Adipocyte (in vitro differentiated cells): ENCODE measurements at places on chromosomes 16 and 17.
A peak's percentile ranks its signal among the peaks of the same experiment; 100 is the strongest.

GRCh38 chr16:3787924-3788661 lies 70.8 kb upstream of the TRAP1 start:
- no peak for DNase-seq

DNA sequence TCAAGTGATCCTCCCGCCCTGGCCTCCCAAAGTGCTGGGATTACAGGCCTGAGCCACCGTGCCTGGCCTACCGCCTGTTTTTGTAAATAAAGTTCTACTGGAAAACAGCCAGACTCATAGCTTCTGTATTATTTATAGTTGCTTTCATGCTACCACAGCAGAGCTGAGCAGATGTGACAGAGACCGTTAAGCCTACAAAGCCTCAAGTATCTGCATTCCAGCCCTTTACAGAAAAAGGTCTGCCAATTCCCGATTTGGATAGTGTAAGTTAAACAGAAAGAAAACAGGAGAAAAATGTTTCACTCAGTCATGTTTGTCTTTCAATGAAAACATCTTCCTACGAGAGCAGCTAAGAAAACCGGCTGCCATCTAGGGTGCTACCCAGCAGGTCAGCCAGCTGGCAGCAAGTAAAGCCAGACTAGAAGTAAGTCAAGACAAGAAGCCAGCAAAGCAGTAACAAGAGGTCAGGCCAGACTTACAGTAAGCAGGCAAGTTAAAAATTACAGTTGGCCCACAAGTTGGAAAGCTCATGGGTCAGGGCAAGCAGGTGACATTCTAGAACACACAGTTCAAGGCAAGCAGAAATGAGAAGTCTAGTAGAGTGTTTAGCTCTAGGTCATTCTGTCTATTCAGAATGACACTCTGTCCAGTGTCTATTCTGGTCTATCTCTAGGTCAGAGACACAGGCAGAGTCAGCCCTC lies 17.7 kb downstream of the NCBP3 start:
- DNase-seq = peak; percentile 33

DNA sequence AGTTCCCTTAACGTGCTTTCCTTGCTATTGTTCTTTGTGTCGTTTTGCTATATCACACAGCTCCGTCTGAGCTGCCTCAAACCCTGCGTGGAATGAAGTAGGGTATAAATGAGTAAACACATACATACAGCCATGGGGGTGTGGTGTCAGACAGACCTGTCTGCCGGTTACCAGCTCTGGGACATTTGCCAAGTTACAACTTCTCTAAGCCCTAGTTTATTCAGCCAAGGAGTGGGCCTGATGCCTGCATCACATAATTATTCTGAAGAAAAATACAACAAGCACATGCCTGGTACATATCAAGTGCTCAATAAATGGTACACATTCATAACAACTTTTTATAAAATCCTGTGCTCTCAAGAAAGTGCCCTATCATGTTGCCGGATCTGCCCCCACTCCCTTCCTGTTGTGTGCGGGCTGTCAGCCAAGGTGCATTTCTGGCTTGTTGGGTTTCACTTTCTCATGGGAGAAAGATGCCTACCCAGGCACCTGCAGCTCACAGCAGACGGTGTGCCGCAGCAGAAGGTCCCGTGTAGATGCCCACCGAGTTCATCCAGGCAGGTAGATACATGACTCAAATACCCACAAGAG lies 30.5 kb downstream of the SMPD3 start:
- DNase-seq = no peak

GRCh38 chr16:19289811-19290485 lies 4.4 kb downstream of the CLEC19A start:
- DNase-seq = no peak

- peak; percentile 96 for DNase-seq
These were observed 203.3 kb downstream of the ZNF423 start for GRCh38 chr16:49652456-49653172.

DNA sequence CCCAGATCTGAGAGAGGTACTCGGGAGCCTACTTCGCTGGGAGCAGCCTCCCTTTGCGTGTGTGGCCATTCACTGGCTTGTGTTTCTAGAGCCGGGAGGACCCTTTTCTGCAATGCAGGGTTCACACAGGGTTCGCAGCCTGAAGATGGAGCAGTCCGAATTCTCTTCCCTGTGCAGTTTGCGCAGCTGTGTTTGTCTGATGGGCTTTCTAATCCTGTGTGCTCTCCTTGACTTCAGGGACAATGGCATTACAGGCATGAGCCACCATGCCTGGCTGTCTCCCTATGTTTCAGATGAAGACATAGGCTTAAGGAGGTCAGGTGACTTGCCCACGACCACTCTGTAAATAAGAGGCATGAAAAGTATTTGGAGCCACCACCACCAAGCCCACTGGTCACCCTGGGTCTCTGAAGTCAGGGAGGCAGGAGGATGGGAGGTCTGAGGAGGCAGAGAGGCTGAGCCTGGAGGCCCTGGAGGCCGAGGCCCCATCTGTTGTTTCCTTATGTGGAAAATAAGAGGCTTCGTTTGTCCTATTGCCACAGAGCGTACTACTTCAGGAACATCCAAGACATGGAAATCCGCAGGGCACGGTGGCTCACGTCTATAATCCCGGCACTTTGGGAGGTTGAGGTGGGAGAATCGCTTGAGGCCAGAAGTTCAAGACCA lies 5.0 kb upstream of the STH start:
- no peak for DNase-seq

DNA sequence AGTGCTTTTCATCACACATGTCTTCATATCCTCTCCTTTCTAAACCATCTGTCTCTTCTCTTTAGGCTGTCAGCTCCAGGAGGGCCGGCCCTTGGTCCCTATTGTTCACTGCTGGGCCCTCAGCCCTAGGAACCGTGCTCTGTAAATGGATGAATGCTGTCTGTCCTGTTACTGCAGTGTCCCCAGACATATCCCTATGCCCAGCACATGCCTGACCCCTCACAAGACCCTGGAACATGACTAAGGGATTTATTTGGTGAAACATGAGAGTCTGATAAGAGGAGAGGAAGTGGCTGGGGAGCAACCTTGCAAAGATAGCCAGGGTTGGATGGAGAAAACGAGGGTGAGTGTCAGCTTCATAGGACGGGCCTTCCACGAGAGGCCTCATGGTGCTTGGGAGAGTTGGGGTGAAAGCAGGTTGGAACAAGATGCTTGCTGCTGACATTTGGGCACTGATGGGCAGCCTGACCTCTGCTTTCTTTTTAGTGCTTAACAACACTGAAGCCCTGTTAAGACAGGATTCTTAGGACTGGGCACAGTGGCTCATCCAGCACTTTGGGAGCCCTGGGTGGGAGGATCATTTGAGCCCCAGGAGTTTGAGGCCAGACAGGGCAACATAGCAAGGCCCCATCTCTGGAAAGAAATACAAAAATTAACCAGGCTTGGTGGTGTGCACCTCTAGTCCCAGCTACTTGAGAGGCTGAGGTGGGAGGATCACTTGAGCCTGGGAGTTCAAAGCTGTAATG lies 39.0 kb downstream of the ABCC1 start:
- no peak for DNase-seq

GRCh38 chr16:21190599-21190998 lies 20.8 kb downstream of the ZP2 start:
- DNase-seq = peak; percentile 80

DNA sequence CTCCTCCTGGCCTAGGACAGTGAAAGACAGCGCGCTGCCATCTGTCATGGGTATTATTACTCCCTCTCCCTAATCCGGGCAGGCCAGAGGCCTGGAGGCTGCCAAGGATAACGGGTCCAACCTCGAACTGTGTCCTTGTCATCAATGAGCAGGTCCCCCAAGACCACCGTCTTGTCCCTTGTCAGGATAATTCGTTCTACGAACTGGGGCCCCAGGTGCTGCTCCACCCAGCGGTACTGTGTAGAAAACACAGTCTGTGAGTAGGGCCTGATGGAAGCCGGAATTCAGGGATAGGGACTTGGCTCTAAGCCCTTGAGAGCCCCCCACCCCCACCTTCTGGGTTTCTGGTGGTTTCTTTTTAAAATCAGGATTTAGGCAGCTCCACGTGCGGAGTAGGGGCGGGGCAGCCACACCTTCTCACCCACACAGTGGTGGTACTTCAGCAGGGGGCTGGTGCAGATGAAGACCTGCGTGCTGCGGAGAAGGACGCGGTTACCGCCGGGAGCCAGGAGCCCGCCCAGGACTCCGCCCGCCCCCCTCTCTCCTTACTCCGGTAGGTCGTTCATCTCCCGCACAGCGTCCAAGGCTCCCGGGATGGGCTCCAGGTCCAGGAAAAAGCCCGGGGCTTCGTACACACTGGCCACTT lies 787 bp downstream of the NT5C start:
- peak; percentile 72 for DNase-seq

DNA sequence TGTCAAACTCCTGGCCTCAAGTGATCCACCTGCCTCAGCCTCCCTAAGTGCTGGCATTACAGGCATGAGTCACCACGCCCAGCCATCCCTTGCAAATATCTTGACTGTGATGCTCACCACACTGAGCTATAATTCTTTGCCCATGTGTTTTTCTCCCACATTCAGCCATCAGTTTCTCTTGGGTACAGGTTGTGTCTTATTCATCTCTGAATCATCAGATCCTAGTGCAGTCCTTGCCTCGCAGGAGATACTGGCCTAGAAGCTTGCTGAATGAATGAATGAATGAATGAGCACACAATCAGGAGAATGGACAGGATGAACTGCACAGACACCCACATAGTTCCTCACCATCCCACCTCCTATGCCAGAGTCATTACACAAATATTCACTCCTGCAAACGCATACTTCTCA lies 24.4 kb upstream of the ETV4 start:
- DNase-seq = peak; percentile 28

GRCh38 chr16:64531401-64531800 lies 590.5 kb downstream of the CDH11 start:
- DNase-seq = no peak

GRCh38 chr16:65667011-65667578 lies 545.2 kb upstream of the CDH11 start:
- DNase-seq = peak; percentile 38

DNA sequence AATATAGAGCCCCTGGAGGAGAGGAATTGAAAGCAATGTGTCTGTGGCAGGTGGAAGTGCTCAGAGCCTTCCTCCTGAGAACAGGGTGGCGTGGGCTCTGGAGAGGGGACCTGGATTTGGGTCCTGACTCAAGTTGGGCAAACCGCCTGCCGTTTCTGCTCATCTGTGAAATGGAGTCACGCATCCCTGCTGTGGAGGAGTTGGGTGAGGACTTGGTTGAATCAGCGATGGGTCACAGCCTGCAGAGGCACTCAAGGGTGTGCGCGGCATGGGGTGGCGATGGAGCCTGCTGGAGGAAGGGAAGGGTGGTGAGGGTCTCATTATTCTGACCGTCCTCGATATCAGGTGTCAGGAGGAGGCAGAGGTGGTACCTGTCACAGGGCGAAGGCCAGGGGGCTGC lies 3.1 kb downstream of the ADAD2 start:
- DNase-seq = no peak

- DNase-seq = no peak
These were observed 21.6 kb upstream of the KPNB1 start for GRCh38 chr17:47628014-47628566.

DNA sequence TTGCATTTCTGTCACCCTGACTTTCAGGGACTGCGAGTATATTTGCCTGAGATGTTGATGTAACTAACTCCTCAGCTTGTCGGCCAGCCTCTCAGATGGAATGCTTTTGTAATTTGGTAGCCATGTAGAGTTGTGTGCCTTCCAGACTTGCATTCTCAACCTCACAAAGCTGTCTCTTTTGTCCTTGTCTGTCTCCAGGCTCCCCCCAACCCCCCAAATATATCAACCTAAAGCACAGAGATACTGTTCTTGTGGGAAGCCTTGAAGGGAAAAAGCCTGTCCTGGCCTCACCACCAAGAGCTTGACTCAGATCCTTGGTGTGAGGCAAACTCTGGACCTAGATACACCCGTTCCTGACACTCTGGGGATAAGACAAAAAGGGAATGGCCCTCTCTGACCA lies 18.4 kb downstream of the SAP30BP start:
- DNase-seq = peak; percentile 52

- DNase-seq = peak; percentile 31
These were observed 652 bp downstream of the ARL5C start for GRCh38 chr17:39165178-39165840.

- no peak for DNase-seq
These were observed 645.3 kb downstream of the MAF start for GRCh38 chr16:78955206-78955605.

DNA sequence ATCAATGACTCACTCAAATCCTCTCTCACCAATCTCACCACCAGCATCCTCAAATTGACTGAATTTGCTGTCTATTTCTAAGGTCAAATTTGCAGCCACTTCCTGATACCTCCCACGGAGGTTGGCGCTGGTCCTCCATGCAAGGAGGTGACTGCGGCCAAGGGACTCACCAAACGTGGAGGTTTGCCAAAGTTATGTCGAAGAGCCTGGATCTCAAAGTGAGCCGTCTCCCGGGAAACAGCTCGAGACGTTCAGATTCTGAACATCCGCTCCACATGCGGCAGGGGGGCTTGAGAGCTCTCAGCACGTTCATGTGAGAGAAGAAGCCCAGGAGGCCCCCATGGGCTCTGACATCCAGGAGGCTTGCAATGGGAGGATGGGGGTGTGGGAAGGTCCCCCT lies 22.6 kb downstream of the LGALS3BP start:
- DNase-seq = no peak

GRCh38 chr17:42329025-42329976 lies 41.0 kb downstream of the STAT5A start:
- DNase-seq = peak; percentile 73
